ENCODE measurements at places on chromosomes 7 and 10.

GRCh38 chr7:117219485-117219884, 103.4 kb downstream of the WNT2 start:
- DNase-seq, result no peak

DNA sequence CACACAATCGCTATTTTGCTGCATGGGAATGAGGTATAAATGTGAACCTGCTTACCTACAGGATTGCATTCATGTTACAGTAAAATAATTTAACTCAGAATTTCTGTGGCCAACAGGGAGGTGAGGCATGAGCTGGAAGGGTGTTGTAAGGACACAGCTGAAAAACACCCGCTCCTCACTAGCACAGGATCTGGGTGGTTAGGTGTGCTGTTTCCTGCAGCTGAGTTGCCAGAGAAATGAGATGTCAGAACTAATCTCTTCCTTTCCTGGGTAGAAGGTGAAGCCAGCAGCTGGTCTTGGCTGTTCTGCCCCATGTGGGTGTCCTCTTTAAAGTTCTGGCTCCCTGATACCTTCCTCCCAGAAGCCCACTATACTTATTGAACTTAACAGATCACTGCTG, 39.0 kb upstream of the ZNF438 start:
- DNase-seq, result no peak

GRCh38 chr10:125262409-125262808, 102.0 kb upstream of the CTBP2 start:
- DNase-seq, result no peak

DNA sequence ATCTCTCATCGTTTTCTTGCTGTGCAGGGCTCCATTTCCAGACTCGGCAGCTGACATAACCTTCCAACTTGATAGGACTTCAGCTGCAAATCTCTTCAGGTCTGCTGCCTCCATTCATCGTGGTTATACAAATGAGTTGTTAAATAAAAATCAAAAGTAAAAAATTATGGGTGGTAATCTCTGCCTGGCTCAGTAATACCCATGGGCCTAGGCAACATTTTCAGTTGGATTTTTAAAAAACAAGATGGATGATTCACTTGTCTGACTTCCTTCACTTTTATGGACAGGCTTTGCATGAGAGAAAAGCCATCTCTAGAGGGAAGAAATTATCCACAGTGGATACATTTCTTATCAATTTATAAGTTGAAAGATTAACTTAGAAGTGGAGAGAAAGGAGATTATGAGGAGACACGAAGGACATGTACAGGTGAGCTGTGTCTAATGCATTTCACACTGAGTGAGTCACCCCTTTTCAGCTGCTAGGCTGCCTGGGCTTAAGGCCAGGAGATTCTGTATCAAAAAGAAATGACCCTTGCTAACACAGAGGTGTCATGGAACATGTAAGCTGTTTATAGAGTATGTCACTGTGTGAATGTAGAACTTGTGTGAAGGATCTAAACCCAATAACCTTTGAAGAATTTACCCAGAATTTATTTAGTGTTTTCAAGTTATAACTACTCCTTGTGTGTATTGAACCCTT, 495.1 kb downstream of the AUTS2 start:
- DNase-seq, result no peak

- no peak for DNase-seq
Observed at GRCh38 chr10:97270523-97271154, 21.8 kb downstream of the ARHGAP19 start.

GRCh38 chr10:102444851-102445250, 6.5 kb downstream of the C10orf95 start:
- no peak for DNase-seq

- no peak for DNase-seq
Observed at GRCh38 chr7:44331682-44332081, 6.3 kb upstream of the CAMK2B start.

DNA sequence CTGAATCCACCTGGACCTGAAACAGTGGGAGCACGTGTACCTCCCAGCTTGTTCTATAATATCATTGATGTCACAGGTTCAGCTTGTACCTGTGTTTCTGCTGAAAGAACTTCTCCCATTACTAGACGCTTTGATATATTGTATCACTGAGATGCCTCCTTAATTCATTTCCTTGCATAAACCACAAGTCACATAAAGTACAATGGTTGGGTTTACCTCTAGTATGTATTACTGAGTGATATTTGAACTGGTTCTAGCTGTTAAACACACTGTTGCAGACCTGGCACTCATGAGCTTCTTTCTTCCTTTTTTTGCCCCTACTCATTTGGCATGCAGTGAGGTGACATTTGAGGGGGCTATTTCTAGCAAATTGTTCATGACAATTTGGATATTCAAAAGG, 106.6 kb upstream of the KLF14 start:
- DNase-seq, result no peak

- DNase-seq, result no peak
Observed at GRCh38 chr7:76257973-76258372, 44.5 kb upstream of the HSPB1 start.
